Stimulated activated CD4-positive, alpha-beta T cell treated with anti-CD3 and anti-CD28 coated beads, Interleukin-12 subunit alpha, Interleukin-12 subunit beta, amount 100 ng/mL, for 24 hours (primary cell): ENCODE measurements at places on chromosomes 2 and 18.

DNA sequence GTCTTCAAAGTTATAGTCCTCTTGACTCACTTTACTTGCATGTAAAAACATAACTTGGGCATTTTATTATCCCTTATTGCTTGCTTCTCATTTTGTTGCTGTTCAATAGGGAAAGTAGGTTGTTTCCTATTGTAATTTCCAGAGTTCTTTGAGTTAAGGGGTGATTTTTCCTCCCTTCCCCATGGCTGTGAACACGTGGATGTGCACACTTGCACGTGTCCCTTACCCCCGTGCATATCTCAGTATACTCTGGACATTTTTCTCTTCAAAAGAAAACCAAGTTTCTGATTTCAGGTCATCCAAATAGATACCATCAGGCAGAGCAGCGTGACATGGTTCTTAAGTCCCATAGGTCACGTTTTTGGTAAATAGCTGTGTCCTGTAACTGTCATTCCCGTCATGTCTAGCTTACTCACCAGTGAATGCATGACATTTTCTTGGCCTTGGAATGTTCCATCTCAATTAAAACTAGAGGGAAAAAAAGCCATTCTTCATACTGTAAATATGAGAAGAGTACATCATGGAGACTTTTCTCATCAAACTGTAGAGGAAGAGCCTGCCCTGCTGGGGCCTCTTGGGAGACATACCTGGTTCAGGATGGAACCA is 83.3 kb upstream of the KCNE4 start:
- no peak for DNase-seq

GRCh38 chr2:74464406-74464805 is 776 bp downstream of the MOGS start:
- DNase-seq: no peak

DNA sequence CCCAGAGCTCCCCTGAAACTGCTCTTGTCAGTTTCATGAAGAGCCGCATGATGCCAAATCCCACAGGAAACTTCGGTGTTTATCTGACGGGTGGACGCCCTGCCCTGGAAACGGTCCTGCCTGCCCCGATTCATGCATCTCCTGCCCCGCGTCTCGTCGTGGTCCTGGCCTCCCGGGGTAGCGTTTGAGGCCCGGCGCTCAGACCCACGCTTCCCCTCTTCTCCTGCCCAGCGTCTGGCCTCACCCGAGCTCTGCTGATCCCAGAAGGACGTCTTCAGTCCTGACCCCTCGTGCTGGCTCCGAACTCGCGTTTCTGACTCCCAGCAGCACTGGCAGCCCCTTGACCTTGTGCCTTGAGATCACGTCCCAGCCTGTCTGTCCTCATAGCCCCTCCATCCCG is 180.5 kb downstream of the TMEM18 start:
- no peak for DNase-seq

- DNase-seq: no peak
Observed at GRCh38 chr2:236101311-236101950, 66.8 kb downstream of the GBX2 start.

- no peak for DNase-seq
Observed at GRCh38 chr18:51778115-51778514, 561.9 kb upstream of the DCC start.

DNA sequence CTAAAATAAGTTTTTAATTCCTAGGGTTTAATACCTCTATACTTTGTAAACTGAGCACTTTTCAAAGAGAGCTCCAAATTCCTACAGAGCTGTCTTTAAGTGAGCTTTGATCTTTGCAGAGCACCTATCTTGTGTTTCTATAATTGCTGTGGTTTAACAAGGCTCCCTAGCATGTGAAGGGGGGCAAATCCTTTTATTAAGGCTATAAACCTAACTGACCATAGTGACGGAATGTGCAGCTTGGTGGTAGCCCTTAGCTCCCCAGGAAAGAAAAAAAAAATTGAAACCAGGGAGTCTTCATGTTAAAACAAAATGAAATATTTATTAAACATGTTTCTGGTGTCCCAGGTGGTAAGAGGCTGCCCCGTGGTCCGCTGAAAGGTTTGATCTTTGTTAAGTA is 78.6 kb upstream of the ETAA1 start:
- no peak for DNase-seq

DNA sequence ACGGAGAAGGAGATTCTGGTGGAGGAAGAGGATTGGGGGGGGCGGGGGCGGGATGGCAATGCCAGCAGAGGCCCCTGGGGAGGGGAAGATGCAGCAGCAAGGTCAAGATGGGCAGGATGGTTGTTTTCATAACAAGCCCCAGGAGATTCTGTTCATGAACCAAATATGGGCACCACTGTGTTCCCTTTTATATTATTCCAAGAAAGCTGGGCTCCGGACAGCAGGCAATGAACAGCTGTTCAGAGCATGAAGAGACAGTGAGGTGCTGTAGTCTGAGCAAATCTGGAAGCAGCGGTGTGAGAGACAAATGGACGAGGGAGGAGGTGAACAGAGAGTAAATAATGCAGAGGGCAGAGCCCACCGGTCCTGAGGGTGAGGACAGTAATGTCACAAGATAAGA is 20.0 kb downstream of the UXS1 start:
- DNase-seq: no peak

DNA sequence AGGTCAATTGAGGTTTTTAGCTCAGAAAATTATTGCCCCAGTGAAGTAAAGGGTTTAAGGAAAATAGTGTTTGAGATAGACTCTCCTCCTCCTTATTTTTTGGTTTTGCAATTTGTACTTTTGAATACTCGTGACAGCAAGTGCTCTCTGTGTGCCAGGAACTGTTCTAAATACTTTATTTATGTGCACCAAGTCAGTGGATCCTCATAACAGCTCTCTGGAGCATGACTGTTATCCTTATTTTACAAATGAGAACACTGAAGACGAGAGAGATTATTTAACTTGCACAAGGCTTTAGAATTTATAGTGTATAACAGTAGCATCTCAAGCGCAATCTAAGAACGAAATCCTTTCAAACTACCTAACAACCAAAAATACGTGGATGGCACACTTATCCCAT is 24.7 kb downstream of the BABAM2 start:
- no peak for DNase-seq

- DNase-seq: no peak
Observed at GRCh38 chr18:48929941-48930713, 20.6 kb downstream of the SMAD7 start.

DNA sequence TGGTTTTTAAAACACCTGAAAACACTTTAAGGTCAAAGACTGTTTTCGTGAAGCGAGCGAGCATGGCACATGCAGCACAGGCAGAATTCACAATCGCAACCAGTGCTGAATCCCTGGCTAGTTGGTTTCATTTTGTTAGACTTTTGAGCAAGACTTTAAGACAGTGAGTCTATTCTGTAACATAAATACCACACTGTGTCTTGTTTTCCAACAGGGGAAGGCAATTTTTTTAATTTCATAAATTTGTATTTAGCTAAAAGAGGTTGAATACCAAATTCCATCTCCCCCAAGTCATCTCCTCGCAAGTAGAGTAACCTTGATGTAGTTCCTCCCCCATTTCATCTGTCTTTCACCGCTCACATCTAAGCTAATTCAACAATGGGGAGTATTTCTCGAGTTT is 1.4 kb downstream of the CERKL start:
- DNase-seq: no peak

GRCh38 chr2:46479265-46479664 is at the start of gene TMEM247:
TMEM247 (plus strand) TSS chr2:46479565.
- DNase-seq: no peak

GRCh38 chr18:68822926-68823325 is 25.0 kb downstream of the CCDC102B start:
- no peak for DNase-seq

DNA sequence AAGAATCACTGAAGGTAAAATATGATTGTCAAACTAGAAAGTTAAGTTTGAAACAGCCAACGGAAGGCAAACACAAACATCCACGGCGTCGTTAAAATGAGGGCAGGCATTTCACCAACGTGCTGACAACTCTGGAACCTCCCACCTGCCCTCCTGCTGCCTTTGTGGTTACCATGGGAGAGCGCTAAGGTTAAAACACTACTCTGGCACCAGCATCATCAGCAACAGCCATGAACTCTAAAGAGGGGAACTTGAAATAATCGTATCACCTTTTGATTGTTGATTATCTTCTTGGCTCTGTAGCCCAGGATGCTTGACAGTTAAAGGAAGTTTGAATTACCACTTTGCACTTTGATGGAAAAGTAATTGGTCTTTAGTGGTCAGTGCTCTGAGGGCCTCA is 34.7 kb downstream of the CYB5A start:
- DNase-seq: no peak

GRCh38 chr2:79862756-79863155 is 349.9 kb downstream of the CTNNA2 start:
- no peak for DNase-seq

GRCh38 chr2:106275971-106276370 is 81.9 kb upstream of the UXS1 start:
- DNase-seq: no peak

DNA sequence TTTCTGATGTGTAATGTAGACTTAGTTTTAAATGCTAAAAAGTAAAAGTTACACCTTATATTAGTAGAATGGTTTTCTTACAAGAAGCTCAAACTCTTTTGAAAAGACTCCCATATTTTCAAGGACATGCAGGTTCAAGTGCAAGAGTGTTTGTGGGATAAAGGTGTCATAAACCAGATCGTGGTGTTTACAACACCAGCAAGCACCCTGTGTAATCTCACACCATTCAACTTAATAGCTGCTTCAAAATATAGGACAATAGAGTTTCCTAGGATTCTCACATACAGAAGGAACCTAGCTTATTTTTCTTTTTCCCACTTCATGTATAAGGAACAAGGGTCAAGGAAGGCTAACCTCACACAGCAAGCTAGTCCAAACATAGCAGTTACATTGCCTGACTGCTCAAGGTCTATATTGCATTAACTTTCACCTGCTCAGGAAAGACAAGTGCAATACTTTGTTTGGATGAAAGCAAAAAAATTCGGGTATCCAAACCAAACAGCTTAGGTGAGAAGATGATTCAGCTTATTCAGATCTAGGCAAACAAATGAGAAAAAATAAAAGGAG is 172.3 kb downstream of the IKZF2 start:
- DNase-seq: no peak

DNA sequence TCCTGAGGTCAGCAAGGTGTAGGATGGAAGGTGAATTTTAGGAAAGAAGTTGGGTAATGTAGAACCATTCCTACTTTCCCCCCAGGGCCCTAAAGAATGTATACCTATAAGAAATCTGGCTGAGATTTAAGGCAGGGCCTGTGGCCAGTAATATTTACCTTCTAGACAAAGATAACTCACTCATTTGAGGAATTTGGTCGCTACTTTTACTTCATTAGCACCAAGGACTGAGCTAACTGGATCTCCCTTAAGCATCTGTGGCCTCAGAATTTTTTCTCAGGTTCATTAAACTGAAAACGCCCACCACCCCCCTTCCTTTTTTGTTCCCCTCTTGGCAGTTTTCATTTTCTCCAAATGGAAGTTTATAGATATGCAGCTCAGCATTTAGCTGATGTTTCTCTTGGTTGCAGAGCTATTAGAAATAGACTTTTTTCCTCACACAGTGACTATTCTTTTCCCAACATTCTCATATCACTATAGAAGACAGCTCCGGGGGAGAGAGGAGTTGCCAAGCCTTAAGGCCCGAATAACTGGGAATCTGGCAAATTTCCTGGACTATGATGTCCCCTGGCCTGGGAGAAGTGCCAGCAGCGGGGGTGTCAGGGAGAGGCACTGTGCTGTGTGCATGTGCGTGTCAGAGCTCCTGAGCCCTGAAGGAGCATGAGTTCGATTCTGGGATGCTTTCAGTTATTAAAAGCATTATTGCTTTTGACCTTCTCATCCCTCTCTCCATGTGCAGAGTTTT is 310.9 kb downstream of the PRKCE start:
- no peak for DNase-seq

GRCh38 chr18:8381821-8382459 is 227.3 kb upstream of the RAB12 start:
- no peak for DNase-seq

- no peak for DNase-seq
Observed at GRCh38 chr2:128626760-128627511, 308.3 kb upstream of the HS6ST1 start.

DNA sequence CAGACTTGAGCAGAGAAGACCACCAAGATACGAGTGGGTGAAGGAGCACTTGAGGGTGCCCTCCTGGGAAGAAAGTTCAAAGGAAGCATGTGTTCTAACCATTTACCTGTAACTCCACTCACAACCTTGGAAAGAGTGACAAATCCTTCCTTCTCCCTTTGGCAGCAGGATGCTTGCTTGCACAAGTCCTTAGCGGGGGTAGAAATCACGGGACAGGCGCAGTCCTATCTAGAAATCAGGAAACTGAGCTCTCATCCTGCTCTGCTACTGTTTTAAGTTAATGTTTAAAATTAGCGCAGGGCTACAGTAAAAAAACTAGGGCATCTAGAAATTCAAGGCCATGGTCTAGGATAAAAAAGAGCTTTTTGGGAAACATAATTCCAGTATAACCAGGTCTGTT is 100.9 kb upstream of the PTPRM start:
- DNase-seq: no peak

DNA sequence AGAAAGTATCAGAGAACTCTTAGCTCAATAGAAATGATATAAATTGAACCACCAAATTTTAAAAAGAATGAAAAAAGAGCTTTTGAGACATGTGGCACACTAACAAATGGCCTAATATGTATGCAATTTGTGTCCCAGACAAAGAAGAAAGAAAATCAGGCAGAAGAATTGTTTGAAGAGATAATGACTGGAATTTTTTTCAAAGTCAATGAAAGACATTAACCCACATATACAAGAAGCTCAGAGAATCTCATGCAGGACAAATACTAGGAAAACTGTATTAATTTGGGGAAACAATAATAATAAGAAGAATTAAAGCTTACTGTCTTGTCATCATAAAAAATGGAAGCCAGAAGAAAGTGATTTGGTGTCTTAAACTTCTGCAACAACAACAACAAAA is 304.1 kb upstream of the RND3 start:
- DNase-seq: no peak

DNA sequence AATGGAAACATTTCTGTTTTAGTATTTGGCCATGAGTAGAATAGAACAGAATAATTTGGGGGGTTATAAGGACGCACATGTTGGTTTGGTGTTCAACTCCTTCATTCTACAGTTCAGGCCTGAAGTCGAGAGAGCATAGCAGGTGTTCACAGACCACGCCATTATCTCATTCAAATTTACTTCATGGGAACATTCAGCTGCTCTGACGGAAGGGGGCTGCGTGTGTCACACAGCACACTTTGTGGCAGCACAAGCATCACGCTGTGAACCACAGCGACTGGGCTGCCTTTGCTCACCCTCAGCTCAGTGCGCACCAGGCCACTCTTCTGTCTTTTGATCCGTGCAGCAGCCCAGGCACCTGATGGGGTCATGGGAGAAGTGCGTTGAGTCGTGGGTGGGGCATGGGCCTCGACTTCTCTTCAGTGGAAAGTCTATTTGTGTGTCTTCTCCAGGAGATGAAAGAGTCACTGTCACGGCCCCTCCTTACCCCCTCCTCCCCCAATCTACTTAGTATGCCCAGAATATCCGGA is 348.6 kb upstream of the SALL3 start:
- no peak for DNase-seq

DNA sequence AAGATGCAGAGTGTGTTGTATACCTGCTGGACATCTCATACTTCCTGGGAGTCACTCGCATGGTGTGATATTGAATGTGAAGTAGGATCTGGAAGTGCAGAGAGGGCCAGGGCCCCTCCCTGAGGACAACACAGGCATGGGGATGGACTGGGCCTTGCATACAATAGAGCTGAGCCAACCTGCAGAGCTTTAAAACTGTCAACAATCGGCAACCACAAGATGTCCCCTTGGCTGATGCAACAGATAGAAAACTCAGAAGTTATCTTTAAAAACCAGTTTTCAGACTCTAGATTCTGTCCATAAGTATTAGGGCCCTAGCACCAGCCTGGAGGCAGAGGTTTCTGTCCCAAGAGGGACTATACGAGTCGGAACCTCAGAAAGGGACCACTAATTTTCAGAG is 19.7 kb downstream of the EVA1A start:
- DNase-seq: no peak

GRCh38 chr2:42813763-42814162 is 21.4 kb upstream of the HAAO start:
- DNase-seq: no peak
